ENCODE measurements at places on chromosomes 12 and 14. TPM values are rescaled to one million over a fixed set of nuclear protein-coding genes. Genes with fewer than 3 reads are reported as not detected.

DNA sequence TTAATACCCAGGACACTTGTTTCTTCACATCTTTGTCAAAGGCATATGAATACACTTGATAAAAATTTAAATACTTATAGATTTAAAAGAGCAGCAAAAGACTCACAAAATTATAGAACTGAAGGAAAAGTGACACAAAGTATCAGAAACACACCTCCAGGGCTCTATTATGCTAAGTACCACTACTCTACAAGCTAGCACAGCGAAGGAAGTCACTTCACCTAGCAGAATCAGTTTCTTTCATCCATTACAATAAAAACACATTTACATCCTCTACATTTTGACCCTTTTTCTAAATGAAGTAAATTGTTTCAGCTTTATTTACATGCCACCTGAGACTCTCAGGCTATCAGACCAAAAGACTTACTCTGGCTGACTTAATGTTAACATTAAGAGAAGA lies 26.6 kb upstream of the PTPRB start:
- DNase-seq: no peak
- H3K27ac ChIP-seq: no peak overlapping the region
- no peak overlapping the region for H3K4me3 ChIP-seq
- H3K4me1 ChIP-seq: peaks cover 6% of the 10 kb centered on the region

Gene EGLN3
- 27.3 TPM for total RNA-seq

Gene CLEC1A
- not detected for total RNA-seq

GRCh38 chr12:48165089-48165981 lies 8.0 kb upstream of the ASB8 start:
- no peak overlapping the region for H3K4me3 ChIP-seq
- H3K36me3 ChIP-seq: no peaks in the 10 kb centered on the region
- H3K27ac ChIP-seq: no peak overlapping the region
- no peaks in the 10 kb centered on the region for H3K4me1 ChIP-seq

- peak overlapping the region; percentile 3 for H3K27ac ChIP-seq
- DNase-seq: no peak
- no peak overlapping the region for H3K4me3 ChIP-seq
- peaks cover 18% of the 10 kb centered on the region for H3K4me1 ChIP-seq
- H3K27me3 ChIP-seq: no peaks in the 10 kb centered on the region
- peaks cover 87% of the 10 kb centered on the region for H3K36me3 ChIP-seq
Measured at GRCh38 chr12:4280351-4281163, 7.0 kb downstream of the CCND2 start.

GRCh38 chr12:25644979-25645378 lies 91.9 kb upstream of the LMNTD1 start:
- no peak for DNase-seq
- H3K36me3 ChIP-seq: no peaks in the 10 kb centered on the region
- H3K4me1 ChIP-seq: no peaks in the 10 kb centered on the region
- no peaks in the 10 kb centered on the region for H3K27me3 ChIP-seq
- H3K4me3 ChIP-seq: no peak overlapping the region

DNA sequence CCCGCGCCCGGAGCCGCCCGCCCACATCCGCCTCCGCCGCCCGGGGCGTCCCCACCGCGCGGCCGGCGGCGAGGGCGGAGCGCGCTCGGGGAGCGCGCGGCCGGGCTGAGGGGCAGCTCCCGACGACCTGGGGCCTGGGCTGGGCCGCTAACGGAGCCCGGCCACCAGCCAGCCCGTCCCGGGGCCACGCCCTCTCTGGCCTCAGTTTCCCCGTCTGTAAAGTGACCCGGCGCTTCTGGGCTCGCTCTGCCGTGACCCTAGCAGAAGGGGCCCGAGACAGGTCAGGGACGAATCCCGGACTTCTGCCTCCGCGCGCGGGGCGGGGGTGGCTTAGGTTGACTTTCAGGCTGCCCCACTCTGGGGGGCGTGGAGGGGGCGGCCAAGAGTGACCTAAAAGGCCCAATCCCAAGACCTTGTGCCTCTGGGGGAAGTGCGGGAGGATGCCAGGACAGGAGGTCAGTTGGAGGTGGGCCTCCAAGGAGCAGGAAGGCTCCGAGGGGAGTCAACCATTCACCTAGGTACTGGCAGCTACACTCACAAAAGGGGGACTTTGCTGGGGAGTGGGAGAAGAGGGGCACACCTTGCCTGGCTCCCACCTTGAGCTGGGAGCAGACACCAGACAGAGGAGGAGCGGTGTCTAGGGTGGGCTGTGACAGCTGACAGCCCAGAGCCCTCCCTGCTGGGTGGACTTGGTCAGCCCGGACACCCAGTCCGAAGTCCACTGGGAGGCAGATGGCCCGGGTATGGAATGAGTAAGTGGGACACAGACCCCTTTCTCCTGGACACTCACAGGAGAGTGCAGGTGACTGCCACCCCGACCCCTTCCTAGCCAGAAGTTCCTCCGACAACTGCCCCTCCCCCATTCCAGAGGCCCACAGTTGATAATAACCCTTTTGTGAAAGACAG lies 486 bp upstream of the AKT1 start:
- DNase-seq: no peak
- H3K4me3 ChIP-seq: peak overlapping the region; percentile 60
- peaks cover 4% of the 10 kb centered on the region for H3K4me1 ChIP-seq

DNA sequence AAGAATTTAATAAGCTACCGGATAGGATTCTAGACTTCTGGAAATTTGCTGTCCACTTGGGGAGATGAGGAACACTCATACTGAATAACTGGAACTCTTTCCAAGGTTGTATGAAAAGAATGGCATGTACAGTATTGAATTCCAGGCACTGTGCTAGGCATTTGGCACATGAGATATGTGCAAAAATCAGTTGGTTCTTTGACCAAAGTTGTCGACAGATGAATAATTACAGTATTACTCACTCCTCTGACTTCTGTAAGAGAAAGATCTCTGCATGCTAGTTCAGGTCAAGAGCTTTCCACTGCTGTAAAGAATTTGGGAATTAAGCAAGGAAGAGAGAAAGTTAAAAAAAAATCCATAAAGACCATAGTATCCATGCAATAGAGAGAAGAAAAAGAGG lies 764.7 kb downstream of the BCL11B start:
- H3K27me3 ChIP-seq: no peaks in the 10 kb centered on the region
- no peak overlapping the region for H3K27ac ChIP-seq
- DNase-seq: no peak
- H3K4me1 ChIP-seq: 0 out of 2 replicates have a peak, but pooled peaks cover 4% of the 10 kb centered on the region

GRCh38 chr12:77816196-77816595 lies 14.5 kb upstream of the NAV3 start:
- H3K4me1 ChIP-seq: no peaks in the 10 kb centered on the region
- H3K36me3 ChIP-seq: no peaks in the 10 kb centered on the region
- DNase-seq: no peak
- H3K27me3 ChIP-seq: no peaks in the 10 kb centered on the region
- H3K27ac ChIP-seq: no peak overlapping the region

Gene MDP1
- 17.7 TPM for total RNA-seq

Gene COL2A1
- total RNA-seq: 14.6 TPM

GRCh38 chr14:76607510-76607909 lies 153.8 kb upstream of the VASH1 start:
- no peaks in the 10 kb centered on the region for H3K27me3 ChIP-seq
- H3K36me3 ChIP-seq: no peaks in the 10 kb centered on the region
- peaks cover 5% of the 10 kb centered on the region for H3K4me1 ChIP-seq
- no peak overlapping the region for H3K27ac ChIP-seq

Gene KERA
- total RNA-seq: not detected

DNA sequence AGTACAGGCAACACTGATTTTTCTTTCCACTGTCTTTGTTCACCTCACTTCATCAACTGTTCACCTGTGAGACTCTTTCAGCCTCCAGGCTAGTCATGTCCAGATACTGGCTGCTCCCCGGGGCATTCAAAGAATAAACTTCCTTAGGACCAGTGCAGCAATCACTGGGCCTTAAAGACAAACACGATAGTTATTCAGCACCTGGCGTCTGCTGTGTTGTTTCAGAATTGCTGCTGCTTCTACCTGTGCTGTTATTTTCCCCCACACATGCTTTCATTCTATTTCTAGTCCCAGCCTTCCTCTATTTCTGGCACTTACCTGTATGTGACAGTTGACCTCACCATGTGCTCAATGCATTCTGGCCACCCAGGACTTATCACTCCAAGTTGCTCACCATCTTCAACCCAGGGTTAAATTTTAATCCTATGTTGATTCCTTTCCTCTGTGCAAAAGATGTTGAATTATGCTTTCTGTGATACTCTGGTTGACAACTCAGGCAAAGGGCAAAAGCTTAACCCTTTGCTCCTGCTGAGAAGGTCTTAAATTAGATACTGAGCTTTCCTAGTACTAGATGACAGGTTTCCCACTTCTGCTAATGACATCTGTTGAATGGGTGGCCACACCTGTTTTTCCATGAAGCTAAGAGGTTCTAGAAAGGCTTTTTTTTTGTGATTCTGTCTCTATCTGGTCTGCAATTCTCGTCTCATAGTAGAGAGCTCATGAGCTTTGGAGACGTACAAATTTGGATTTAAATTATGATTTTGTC lies 41.4 kb downstream of the PTPRQ start:
- H3K4me3 ChIP-seq: no peak overlapping the region
- H3K27me3 ChIP-seq: no peaks in the 10 kb centered on the region
- no peaks in the 10 kb centered on the region for H3K4me1 ChIP-seq
- DNase-seq: no peak
- H3K27ac ChIP-seq: no peak overlapping the region

Gene MFAP5
- total RNA-seq: 0.86 TPM

Gene OR6C2
- not detected for total RNA-seq

- no peaks in the 10 kb centered on the region for H3K36me3 ChIP-seq
- no peaks in the 10 kb centered on the region for H3K27me3 ChIP-seq
- H3K4me1 ChIP-seq: peaks cover 10% of the 10 kb centered on the region
- DNase-seq: peak; percentile 64
Measured at GRCh38 chr14:22882529-22883172, 371 bp upstream of the REM2 start.
